Right cardiac atrium (tissue), 5 donors: ENCODE measurements at places on chromosomes 2 and 18. TPM values are rescaled to one million over a fixed set of nuclear protein-coding genes. Genes with fewer than 3 reads are reported as not detected.

Gene ITGAV
- 98.6 TPM for total RNA-seq

DNA sequence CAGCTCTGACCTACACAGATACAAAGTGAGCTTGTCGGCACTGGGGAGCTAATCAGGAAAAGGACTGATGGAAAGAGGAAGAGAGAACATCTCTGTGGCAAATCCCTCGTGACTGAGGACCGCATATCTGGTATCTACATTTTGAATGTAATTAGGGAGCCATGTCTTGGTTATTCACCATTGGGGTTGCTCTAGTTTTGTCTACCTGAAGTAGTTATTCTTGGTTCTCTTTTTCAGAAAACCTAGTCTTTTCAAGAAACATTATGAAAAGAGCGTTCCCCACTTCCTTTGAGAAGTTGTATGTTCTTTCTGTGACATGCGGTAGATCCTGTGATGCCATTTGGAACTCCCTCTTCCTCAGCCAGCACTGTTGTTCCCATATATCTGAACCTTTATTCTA, 104.4 kb downstream of the DOCK10 start:
- no peak for DNase-seq

DNA sequence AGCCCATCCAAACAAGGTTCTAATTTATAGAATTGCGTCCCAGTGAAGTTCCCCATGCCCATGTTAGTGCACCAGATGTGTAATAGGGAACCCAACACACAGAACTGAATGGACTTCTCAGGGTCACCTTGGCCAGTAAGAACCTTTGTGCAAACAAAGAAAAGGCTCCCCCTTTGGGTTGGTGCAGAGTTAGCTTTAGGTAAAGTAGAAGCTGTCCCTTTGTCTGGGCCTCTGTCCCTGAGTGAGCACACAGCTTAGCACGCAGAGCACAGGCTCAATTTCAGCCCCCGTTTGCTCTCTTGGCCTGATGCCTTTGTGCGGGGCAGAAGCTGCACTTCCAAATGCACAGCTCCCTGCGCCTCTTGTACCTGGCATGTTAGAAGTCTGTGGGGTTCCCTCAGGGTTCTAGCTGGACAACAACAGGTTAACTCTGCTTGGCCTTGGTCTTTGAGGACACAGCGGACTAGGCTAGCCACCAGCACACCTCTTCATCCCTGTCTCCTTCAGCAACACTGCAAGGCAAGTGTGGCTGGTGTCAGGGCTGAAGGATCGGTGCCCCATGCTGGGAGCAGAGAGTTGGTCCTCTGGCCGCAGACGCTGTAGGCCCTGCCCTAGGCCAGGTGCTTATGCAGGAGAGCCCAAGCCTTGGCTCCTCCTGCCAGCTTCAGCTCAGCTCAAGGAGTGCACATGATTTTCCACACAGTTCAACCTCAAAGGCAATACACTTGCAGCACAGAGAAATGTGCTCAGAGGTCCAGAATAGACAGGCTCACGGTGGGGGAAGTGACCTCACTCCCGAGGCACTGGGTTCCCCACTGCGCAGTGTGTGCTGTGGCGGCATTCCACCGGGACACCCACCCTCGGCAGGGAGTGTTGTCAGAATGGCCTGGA, 73.3 kb upstream of the FOSL2 start:
- no peak for DNase-seq

GRCh38 chr2:239694487-239694886, 293.7 kb upstream of the HDAC4 start:
- no peak for DNase-seq

DNA sequence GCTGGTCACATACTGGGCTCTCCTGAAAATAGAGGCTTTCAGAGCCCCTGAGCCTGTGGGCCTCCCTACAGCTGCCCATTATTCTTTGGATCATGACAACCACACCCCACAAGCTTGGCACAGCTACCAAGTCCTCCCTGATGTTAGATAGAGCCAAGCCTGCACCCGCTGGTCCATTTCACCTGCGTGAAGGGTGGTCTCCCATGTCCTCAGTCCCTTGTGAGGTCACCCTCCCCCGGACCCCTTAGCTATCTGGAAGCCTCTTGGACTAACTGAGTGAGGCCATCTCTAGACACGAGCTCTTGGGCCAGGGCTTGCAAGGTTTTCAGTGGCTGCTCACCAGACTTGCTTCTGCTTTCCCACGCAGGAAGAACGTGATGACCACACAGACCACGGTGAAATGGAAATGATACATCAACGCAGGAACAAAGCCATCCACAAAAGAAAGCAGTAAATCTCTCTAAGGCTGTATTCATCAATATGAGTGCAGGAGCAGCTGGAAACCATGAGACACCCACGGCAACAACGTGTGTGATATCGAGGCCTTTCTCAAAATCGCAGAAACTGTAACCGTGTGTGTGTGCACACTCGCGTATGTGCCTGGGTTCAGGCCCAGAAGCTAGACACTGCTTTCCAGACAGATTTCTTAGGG, 10.1 kb upstream of the MAL start:
- DNase-seq = no peak

DNA sequence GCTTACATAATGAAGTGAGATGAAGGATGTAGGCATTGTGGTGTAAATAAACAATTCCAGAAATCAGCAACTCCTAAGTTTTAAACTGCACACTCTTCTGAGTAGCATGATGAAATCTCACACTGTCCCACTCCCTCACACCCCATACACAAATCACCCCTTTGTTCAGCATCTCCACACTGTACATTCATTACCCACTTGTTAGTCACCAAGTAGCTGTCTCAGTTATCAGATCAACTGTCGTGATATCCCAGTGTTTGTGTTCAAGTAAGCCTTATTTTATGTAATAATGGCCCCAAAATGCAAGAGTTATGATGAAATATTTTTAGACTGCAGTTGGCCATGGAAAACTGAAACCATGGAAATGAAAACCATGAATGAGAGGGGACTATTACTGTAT, 135.7 kb downstream of the GRB14 start:
- DNase-seq = no peak

DNA sequence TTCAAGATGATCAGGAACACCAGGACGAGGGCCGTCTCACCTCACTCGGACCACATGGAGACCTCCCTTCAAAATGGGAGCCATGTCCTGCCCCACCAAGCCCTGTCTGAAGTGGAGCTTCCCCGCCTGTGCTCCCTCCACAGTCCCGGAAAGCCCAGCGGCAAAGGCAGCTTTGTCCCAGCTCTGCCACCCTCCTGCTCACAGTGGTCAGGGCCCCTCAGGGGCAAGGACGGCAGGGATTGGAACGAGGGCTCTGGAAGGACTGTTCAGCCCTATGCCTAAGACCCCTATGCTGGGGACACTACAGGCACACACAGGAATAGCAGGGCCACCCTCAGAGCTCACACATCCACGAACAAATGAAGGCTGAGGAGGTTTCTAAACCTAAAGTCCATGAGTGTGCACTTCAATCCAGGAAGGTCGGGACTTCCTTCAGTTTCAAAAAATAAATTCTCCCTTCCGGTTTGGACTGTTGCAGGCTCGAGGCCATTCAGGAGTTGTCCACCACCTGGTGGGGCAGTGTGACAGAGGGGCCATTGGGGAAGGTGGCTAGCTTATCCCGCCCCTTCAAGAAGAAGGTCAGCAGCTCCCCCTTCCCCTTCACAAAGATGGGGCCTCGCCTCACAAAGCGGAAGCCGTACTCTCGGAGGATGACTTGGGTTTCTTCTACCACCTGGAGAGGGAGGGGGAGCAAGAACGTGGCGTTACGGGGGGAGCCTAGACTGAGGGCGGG, 26.4 kb downstream of the CENPO start:
- no peak for DNase-seq

DNA sequence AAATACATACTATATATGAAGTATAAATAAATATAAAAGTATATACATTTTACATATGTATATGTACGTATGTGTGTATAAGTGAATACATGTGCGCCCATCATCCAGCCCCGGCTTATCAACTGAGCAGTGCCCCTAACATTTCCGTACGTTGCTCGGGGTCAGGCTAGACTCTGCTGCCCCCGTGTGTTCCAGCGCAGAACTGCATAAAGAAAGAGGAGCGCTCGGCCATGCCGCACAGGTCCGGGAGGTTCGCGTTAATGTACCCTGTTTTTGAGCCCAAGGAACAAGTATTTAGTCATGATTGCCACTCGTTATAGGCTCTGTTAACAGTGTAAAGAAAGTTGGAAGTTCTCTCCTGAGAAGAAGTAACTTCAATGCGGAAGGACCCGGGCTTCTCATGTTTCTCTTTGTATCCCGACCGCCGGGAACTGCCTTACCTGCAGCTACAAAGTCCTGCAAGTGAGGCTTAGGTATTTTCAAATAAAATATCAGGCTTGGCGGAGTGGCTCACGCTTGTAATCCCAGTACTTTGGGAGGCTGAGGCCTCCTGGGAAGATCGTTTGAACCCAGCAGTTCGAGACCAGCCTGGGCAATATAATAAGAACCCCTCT, 55.7 kb downstream of the CD8B2 start:
- DNase-seq = peak; percentile 86

DNA sequence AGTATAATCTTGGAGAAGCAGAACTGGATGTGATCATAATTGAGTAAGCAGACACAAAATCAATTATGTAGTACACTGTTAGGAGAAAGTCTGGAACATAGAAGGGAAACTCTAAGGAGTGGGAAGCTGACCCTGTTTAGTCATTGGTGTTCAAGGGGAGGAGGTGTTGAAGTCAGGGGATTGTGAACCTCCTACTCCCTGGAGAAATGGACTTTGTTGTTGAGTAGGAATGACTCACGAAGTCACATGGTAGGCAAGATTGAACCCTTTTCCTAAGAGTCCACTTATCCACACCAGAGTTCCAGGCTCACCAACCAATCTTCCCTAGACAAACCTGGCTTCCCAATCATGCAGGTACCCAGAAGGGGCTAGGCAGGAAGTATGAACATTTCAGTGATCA, 81.0 kb upstream of the BCL11A start:
- DNase-seq = no peak
